T-helper 22 cell (primary cell): ENCODE measurements at places on chromosomes 1 and 21.

GRCh38 chr1:243364866-243365265, 109.0 kb downstream of the SDCCAG8 start:
- no peak for DNase-seq

DNA sequence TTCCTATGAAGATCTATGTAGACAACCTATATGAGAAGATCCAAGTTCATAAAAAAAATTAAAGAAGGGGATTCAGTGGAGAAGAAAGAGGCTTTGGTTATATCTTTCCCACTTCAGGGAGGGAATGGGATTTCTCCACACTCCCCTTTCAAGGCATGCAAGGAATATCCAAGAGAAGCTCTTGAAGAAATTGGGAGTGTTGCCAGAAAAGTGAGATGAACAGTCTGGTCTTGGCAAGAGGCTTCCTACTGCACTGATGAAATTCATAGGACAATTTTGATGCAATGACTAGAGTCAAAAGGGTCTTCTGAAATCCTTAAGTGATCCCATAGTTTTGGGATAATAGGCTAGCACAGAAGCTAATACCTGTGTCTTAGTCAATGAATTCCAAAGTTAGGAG, 153.0 kb downstream of the KCTD3 start:
- no peak for DNase-seq

- no peak for DNase-seq
Measured at GRCh38 chr1:192284927-192285326, 31.9 kb upstream of the RGS21 start.

GRCh38 chr1:19651141-19651737, 7.1 kb downstream of the NBL1 start:
- no peak for DNase-seq

- peak; percentile 9 for DNase-seq
Measured at GRCh38 chr1:154407198-154408091, 2.3 kb downstream of the IL6R start.

DNA sequence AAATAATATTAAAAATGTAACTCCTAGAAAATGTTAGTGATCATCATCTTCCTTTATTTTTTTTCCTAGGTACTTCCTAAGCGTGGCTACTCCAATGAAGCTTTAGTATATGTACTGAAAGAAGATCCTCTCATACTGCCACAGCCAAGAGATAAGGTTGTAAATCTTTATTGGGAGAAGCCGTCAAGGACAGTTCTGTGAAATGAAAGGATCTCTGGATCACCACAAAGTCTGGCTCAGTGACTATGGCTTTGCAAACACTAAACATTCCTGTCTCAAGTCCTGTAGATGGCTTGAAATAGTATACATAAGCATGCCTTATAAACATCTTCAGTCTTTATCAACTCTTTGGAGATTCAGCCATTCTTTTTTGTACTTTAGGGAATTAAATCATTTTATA, 61.2 kb upstream of the DPH5 start:
- DNase-seq, result no peak

- no peak for DNase-seq
Measured at GRCh38 chr1:155608888-155609225, 1.2 kb upstream of the MSTO1 start.

- DNase-seq, result no peak
Measured at GRCh38 chr1:115343200-115343737, 5.2 kb upstream of the NGF start.

DNA sequence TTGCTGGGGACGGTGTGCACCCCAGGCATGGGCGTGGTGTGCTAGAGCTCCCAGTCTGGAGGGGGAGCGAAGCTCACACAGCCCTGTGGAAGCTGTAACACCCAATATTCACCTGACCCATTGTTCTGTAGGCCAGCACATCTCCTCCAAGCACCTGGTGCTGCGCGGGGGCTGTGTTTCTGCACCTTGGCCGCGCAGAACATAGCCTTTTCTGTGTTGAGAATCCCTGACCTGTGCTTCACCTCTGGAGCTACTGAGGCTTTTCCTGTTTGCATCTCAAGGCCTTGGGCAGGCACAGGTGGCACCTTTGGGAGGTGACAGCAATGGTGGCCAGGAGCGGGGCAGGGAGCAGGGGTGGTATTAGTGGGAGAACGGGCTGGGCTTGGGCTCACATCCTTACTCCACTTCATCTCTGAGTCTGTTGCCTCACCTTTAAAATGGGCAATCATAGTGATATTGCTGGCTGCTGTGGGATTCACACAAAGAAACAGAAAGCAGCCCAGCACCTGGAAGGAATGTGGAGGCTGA, 343.9 kb upstream of the AJAP1 start:
- no peak for DNase-seq

GRCh38 chr1:205285381-205286101, 36.0 kb downstream of the NUAK2 start:
- DNase-seq, result peak; percentile 47

GRCh38 chr1:11285883-11286734, 13.1 kb downstream of the UBIAD1 start:
- DNase-seq, result no peak

- no peak for DNase-seq
Measured at GRCh38 chr1:116258668-116259419, 114.2 kb upstream of the ATP1A1 start.

- no peak for DNase-seq
Measured at GRCh38 chr1:196467230-196467925, 140.9 kb downstream of the KCNT2 start.

GRCh38 chr1:36847761-36848160, 186.6 kb downstream of the GRIK3 start:
- DNase-seq, result no peak

DNA sequence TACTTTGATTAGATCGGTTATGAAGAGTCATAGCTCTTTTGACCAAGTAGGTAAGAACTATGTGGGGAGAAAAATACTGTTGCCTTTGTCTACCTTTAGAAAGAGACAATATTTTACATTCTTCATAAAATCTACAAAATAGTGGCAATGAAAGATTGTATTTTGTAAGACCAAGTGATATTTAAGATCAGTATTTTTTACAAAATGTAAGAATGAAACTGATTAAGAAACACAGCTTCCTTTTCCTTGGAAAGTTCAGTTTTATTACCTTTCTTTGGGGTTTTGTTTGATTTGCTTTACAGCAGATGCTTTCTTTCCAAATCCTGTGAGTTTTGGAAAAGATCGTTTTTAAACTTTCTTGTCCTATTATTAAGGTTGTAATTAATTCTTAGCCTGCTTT, 69.8 kb downstream of the SLC35A3 start:
- DNase-seq, result no peak
